Activated naive CD4-positive, alpha-beta T cell treated with Interleukin-2 at 50 U/mL for 16 hours (primary cell): ENCODE measurements at places on chromosomes 6 and 20.

DNA sequence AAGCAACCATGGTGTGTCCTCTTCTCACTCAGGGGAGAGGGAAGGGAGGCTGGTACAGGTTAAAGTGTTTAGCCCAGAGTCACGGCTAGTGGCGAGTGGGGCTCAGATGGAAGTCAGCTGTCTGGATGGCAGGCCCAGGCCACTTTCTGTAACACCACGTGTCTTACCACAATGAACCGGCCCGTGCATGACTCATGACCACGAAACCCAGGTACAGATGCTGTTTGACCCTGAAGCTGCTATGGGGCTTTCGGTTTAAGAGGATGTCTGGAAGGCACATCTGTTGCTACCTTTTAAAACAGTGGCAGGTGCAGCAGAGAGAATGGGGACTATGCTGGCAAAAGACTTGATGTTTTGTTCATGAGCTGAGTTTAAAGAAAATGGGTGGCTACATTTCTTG, 36.5 kb upstream of the MPC1 start:
- DNase-seq: peak; percentile 66

- DNase-seq: no peak
Observed at GRCh38 chr6:162712694-162713093, 14.9 kb downstream of the PRKN start.

DNA sequence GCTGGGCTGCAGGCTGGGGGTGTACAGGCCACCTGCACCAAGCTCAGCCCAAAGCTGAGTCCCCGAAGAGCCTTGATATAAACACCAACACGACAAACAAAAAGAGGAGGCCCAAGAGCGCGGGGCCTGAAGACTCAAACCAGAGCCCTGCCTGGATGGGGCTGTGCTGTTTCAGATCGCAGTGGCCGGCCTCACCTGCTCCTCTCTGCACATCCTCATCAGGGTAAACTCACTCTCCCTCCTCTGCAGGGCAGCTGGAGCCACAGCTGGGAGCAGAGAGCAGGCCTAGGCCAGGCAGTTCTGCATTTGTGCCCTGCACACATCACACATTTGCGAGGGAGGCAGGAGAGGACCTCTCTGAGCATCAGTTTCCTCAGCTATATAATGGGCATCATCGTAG, 3.7 kb upstream of the RBM38 start:
- DNase-seq: no peak

GRCh38 chr6:106372838-106373501, 12.5 kb downstream of the CRYBG1 start:
- DNase-seq: no peak

DNA sequence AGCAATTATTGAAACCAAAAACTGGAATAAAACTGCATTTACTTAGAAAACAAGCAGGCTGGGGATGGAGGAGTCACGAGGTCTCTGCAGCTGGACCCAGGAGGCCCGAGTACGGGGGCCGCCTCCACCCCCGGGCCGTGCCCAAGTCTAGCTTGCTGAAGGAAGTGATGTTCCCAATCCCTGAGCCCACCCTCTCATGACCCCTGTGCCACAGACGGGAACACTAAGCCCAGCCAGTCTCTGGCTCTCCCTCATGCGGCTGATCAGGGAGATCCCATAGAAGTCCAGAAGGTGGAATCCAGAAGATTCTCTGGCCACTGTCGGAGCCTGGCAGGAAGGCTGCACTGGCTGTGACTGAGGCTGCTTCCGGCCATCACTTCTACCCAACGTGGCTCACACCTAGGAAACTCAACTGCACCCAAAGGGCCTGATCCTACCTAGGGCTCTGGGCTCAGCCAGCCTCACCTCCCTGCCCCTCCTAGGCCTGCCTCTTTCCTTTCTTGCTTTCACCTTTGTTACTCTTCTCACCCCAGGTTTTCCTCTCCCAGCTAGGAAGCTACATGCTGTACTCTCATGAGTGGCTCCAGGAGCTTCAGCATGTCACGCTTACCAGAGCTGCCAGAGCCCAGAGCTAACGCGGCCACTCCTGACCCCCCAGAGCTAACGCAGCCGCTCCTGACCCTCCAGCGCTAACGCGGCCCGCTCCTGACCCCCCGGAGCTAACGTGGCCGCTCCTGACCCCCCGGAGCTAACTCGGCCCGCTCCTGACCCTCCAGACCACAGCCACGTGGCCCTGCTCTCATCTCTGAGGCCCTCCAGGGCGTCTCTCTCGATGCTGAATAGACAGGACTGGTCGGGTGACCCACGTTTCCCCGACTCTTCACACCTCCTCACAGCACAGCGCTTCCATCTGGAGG, 24.7 kb upstream of the HELZ2 start:
- no peak for DNase-seq

GRCh38 chr6:138785980-138786379, 9.9 kb upstream of the ECT2L start:
- DNase-seq: no peak

DNA sequence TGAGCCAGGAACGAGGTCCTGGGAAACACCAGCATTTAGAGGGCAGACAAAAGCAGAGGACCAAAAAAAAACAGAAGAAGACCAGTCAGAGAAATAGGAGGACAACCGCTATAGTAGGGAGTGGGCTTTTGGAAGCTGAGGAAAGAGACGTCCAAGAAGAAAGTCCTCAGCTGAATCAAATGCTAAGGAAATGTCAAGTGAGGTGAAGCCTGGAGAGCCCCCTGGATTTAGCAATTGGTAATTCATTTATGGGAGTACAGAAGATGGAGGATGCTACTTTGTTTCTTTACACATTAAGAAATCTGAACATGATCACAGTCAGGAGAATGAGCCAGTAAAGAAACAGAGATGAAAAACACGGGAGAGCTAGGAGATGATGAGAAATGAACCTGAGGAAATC, 41.1 kb downstream of the LRP11 start:
- no peak for DNase-seq

GRCh38 chr6:161027385-161027784, 35.8 kb downstream of the MAP3K4 start:
- DNase-seq: no peak

GRCh38 chr6:139577763-139578604, 203.5 kb upstream of the CITED2 start:
- DNase-seq: no peak

GRCh38 chr6:57263739-57264138, 41.6 kb upstream of the RAB23 start:
- no peak for DNase-seq

GRCh38 chr20:37821696-37822095, 81.2 kb upstream of the VSTM2L start:
- no peak for DNase-seq

GRCh38 chr6:87945181-87945580, 102.5 kb upstream of the SPACA1 start:
- no peak for DNase-seq

DNA sequence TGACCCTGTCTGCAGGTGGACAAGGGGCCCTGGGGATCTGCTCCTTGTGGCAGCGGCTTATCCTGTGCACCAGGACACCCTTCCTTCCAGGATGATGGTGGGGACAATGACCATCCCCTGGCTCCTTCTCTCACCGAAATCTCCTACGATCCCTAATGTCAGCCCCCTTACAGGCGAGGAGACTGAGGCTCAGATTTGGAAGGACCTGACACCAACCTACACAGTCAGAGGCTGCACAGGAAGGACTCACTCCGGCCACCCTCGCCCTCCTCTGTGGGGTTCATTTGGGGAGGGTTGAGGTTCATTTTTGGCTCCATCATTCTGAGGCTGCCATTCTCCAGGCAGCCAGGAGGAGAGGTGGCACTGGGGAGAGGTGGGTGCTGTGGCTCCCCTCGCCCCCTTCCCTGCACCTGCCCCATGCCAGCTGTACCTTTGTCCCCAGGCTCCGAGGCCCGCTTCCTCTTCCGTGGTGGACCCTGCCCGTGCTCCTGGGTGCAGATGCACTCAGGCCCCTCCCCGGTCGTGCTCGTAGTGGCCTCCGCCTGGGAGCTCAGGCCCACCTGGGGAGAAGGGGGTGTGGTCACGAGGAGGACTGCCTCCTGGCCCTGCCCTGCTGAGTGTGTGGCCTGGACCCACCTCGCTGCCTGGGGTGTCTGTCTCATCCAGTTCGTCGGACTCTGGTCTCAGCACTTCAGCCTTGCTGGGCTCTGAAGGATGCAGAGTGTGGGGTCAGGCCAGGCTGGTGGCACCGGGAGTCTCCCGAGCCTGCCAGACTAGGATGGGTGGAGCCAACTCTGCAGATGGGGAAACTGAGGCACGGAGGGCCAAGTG, 5.3 kb upstream of the CABLES2 start:
- no peak for DNase-seq

DNA sequence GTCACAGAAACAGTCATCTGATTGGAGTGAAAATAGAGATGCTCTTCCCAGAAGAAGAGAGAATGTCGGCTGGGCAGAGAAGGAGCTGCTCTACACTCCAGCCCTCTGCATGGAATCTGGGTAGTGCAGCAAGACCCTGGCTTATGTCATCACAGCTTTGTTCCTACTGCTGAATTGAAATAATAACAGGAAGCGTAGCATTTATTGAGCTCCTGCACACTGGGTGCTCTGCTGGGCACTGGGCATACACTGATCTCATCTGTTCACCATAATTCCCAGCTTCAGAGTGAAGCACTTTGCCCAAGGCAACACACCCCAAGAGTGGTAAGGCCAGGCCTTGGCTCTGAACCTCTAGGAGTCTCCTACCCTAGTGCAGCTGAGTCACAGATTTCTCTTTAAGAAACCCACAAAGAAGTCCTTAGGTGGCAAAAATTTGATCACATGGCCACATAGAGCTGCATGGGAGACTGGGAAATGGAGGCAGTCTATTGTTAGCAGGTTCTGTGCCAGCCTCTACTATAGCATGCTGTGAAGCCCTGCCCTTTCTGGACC, 3.9 kb upstream of the SDCBP2 start:
- no peak for DNase-seq

- DNase-seq: no peak
Observed at GRCh38 chr6:142841915-142842314, 103.1 kb downstream of the HIVEP2 start.

DNA sequence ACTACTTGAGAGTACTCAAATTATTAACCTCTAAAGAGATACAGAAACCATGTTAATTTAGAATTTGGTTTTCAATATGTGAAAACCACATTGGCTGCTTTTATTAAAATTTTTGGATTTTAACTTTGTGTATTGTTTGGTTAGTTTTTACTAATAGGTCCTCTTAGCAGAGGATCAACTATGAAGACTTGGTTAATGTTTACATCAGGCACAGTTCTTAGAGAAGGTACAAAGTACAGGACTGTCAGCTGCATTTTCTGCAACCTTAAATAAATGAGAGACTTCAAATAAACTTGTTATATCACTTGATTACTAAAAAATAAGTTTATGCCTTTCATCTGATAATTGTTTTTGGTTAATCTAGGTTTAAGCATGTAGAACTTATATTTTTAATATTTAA, 89.1 kb downstream of the PHF3 start:
- DNase-seq: no peak

- DNase-seq: no peak
Observed at GRCh38 chr6:91304521-91304920, 717.6 kb upstream of the MAP3K7 start.

GRCh38 chr6:56616967-56617366, 25.7 kb downstream of the DST start:
- no peak for DNase-seq

DNA sequence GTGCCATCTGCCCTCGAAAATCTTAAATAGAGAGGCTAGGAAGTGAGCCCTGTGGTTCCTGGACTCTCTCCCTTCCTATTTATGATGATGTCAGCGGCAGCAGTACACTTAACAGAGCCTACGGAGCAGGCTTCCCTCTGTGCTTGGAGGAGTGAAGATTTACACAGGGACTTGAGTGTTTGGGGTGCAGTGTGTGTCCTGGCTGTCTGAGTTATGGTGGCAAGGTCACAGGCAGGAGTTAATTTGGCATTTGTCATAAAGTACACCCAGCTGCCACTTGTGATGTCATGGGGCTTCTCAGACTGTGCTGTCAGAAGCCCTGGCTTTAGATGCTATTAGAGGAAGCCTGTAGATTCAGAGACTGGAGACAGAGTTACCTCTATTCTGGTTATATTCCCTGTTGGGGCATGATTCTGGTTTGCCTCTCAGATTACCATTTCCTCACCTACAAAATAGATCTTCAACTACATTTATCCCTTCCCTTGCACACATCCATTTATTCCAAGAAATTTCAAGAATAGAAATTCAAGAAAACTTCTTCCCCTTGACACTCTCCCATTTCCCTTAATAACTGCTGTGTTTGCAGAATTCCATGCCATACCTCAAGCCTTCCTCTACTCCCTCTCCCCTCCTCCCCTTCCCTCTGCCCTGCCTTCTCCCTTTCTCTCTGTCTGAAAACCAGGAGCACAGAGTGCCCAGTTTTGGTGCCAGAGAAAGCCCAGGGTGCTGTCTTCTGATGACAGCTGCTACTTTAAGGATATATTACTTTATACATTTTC, 72.1 kb downstream of the SLC24A3 start:
- no peak for DNase-seq

GRCh38 chr6:147821295-147821897, 312.9 kb downstream of the SAMD5 start:
- DNase-seq: no peak

DNA sequence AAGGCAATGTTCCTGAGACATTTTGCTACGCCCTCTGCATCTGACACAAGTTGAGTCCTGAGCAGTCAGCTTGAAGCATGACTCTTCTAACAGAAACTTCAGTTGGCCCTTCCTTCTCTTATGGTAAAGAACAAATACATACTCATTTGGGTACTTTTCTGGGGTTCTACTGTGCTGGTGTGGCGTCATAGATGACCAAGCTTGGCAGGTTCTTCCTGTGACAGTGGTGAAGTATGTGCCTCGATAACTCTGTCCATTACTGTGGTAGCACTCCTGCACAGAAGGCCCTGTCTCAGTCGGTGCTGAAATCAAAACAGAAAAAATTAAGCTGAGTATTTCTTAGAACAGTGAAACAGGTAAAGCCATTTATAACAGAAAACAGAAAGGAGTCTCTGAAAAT, 152.5 kb downstream of the SLC22A3 start:
- no peak for DNase-seq

GRCh38 chr20:33883164-33883563, 72.0 kb downstream of the CHMP4B start:
- DNase-seq: no peak

DNA sequence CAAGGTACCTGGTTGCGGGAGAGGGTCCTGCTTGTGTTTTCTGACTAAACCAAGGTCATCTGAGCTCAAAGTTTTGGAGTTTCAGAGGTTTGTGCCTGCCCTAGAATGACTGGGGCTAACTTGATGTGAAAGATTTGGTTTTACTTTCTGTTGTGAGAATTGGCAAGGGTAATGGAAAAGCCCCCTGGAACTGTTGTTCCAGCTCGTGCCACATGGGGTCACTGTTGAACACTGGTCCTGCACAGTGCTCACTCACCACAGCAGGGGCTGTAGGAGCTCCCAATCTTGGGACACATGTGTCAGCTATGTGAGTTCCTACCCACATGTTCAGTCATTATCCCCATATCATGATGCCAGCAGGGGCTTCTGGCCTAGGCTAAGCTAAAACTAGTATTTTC, 6.5 kb downstream of the TGM6 start:
- peak; percentile 52 for DNase-seq

- DNase-seq: no peak
Observed at GRCh38 chr20:37231947-37232630, 29.5 kb downstream of the GHRH start.

- no peak for DNase-seq
Observed at GRCh38 chr20:9228774-9229450, 160.0 kb downstream of the PLCB4 start.
